ENCODE measurements at places on chromosomes 12 and 14. TPM values are rescaled to one million over a fixed set of nuclear protein-coding genes. Genes with fewer than 3 reads are reported as not detected.

KLRF1 gene
- total RNA-seq: 0.44 TPM

CTSG gene
- 25.3 TPM for total RNA-seq

DPPA3 gene
- total RNA-seq: not detected

KLHL33 gene
- total RNA-seq: 0.64 TPM

PRB2 gene
- total RNA-seq: not detected

GRCh38 chr14:100586403-100587085 lies 673 bp downstream of the BEGAIN start:
- H3K4me1 ChIP-seq: no peaks in the 10 kb centered on the region
- no peaks in the 10 kb centered on the region for H3K36me3 ChIP-seq
- H3K4me3 ChIP-seq: peak overlapping the region; percentile 42
- no peak for DNase-seq
- no peaks in the 10 kb centered on the region for H3K27me3 ChIP-seq

DNA sequence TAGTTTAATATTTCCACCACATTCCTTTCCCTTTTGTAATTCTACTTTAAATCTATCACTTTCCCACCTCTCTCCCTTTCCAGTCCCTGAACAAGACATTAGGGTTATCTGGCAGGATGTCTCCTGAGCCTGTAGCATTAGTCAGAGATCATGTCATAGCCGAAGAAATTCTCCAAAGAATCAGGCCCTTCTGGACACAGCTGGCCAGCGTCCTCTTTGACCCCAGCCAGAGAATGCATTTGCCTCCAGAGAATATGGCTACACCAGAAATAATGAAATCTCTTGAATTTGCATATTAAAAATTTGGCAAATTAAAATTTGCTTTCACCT lies 56.7 kb downstream of the NTF3 start:
- no peak for DNase-seq
- no peak overlapping the region for H3K4me3 ChIP-seq
- H3K27ac ChIP-seq: no peak overlapping the region
- no peaks in the 10 kb centered on the region for H3K4me1 ChIP-seq
- no peaks in the 10 kb centered on the region for H3K27me3 ChIP-seq

DNA sequence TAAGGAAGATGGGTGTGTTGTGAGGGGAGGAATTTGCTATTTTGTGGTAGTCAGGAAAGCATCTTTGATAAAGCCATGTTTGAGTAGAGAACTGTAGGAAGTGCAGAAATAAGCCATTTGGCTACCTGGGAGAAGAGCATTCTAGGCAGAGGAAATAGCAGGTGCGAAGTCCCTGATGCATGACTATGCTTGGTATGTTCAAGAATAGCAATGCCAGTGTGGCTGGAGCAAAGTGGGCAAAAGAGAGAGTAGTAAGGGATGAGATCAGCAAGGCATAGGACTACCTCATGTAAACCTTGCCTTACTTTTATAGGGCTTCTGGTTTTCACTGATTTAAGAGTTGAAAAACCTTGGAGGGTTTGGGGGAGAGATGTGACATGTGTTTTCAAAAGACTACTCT lies 365.5 kb upstream of the GARIN6 start:
- DNase-seq: no peak
- no peak overlapping the region for H3K27ac ChIP-seq
- no peak overlapping the region for H3K4me3 ChIP-seq
- H3K36me3 ChIP-seq: no peaks in the 10 kb centered on the region
- no peaks in the 10 kb centered on the region for H3K27me3 ChIP-seq
- no peaks in the 10 kb centered on the region for H3K4me1 ChIP-seq

DNA sequence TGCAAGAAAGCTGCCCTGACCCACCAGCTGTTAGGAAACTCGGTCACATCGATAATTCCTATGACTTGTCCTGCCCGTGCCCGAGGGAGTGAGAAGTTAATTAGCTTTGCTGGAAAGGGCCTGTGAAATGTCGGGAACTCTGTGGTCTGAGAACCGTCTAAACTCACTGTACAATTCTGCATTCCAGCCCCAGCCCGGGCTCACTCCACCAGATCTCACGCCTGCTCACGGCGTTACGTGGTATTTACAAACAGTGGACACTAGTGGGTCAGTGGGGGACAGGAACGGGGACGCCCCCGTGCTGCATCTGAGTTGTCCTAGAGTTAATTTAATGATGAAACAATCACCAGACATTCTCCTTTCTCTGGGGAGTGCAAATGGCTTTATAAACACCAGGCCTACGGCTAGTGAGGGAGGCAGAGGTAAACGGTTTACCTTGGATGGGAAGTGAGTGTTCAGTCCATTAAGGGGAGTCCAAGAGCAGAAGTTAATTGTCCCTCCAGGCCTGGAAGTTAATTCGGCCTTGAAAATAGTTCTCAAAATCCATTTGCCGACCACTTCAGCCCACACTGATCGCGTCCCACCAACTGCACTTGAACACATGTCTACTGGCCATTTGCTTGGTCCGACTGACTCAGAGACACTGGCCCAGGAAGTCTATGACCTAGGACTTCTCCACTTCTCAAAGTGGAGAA lies 93.5 kb upstream of the MED13L start:
- H3K36me3 ChIP-seq: no peaks in the 10 kb centered on the region
- no peak overlapping the region for H3K4me3 ChIP-seq
- no peak for DNase-seq
- H3K27me3 ChIP-seq: no peaks in the 10 kb centered on the region
- H3K4me1 ChIP-seq: no peaks in the 10 kb centered on the region

- no peak overlapping the region for H3K27ac ChIP-seq
- no peaks in the 10 kb centered on the region for H3K27me3 ChIP-seq
- no peak for DNase-seq
- H3K36me3 ChIP-seq: no peaks in the 10 kb centered on the region
- no peaks in the 10 kb centered on the region for H3K4me1 ChIP-seq
These were observed 124.3 kb downstream of the CRACR2A start for GRCh38 chr12:3628629-3629028.

DNA sequence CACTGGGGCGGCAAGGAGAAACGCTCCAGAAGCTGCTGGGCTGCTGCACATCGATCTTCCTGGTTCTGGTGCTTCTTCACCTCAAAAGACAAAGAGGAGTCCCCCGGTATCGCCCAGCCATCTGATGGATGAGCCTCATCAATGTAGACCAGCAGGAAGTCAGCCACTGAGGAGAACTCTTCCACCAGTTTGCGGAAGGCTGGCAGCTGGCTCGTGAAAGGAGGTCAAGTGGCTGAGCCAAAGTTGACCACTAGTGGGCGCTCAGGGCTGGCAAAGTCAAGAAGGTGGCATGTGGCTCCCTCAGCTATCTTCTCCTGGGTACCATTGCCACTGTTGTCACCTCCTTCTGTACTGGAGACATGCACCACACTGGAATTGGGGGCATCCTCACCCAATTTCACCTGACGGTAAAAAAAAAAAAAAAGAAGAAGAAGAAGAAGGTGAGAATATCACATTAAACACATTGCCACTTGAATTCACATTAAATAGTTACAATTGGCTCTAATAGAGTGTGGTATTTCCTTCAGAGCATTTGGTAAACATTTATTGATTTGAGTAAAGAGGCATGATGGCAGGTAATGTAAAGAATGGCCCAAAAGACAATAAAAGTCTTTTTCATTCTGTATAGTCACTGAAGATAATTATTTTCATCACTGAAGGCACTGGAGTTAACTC lies 8.3 kb downstream of the DIO2 start:
- H3K4me3 ChIP-seq: no peak overlapping the region
- no peaks in the 10 kb centered on the region for H3K27me3 ChIP-seq
- H3K36me3 ChIP-seq: no peaks in the 10 kb centered on the region
- DNase-seq: no peak
- no peaks in the 10 kb centered on the region for H3K4me1 ChIP-seq

GRCh38 chr14:50062438-50063085 lies 53.8 kb downstream of the VCPKMT start:
- H3K27me3 ChIP-seq: no peaks in the 10 kb centered on the region
- no peaks in the 10 kb centered on the region for H3K36me3 ChIP-seq
- no peak for DNase-seq
- H3K4me1 ChIP-seq: peaks cover 10% of the 10 kb centered on the region
- peak overlapping the region; percentile 84 for H3K27ac ChIP-seq

DNA sequence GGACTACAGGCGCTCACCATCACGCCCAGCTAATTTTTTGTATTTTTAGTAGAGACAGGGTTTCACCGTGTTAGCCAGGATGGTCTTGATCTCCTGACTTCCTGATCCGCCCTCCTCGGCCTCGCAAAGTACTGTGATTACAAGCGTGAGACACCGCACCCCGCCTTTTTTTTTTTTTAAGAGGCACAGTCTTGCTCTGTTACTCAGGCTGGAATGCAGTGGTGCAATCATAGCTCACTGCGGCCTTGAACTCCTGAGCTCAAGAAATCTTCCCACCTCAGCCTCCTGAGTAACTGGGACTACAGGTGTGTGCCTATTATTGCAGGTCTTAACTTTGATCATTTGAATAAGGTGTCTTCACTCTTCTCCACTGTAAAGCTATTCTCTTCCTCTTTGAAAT lies 5.3 kb upstream of the GLTP start:
- no peaks in the 10 kb centered on the region for H3K4me1 ChIP-seq
- no peak overlapping the region for H3K4me3 ChIP-seq
- no peaks in the 10 kb centered on the region for H3K27me3 ChIP-seq

GRCh38 chr12:104708891-104709290 lies 249.2 kb downstream of the SLC41A2 start:
- no peaks in the 10 kb centered on the region for H3K27me3 ChIP-seq
- H3K4me1 ChIP-seq: peaks cover 4% of the 10 kb centered on the region
- peak overlapping the region; percentile 7 for H3K27ac ChIP-seq
- DNase-seq: no peak
- no peak overlapping the region for H3K4me3 ChIP-seq

DNA sequence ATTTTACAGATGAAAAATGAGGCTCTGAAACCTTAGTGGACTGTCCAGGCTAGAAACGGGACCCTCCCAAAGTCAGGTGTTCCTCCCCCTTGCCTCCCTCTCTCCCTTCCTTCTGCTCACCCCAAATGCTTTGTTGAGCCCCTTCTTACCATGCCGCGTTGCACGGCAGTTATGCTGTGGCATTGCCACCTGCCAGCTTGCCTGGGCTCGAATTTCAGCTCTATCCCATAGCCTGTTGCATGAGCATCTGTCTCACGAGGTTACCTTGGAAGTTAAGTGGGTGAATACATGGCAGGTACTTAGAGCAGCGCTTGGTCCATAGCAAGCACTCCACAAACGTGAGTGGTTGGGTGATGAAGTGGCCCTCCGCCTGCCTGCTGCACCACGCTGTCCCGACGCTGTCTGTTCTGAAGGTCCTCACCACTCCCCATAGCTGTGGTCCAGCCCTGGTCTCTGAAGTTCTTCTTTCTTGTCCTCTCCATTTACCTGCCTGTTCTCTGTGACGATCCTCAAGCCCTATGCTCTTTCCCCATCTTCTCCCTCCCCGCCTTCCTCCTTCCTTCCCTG lies 269.9 kb downstream of the CACNA1C start:
- H3K4me3 ChIP-seq: no peak overlapping the region
- no peaks in the 10 kb centered on the region for H3K36me3 ChIP-seq
- H3K4me1 ChIP-seq: no peaks in the 10 kb centered on the region
- no peak for DNase-seq

DNA sequence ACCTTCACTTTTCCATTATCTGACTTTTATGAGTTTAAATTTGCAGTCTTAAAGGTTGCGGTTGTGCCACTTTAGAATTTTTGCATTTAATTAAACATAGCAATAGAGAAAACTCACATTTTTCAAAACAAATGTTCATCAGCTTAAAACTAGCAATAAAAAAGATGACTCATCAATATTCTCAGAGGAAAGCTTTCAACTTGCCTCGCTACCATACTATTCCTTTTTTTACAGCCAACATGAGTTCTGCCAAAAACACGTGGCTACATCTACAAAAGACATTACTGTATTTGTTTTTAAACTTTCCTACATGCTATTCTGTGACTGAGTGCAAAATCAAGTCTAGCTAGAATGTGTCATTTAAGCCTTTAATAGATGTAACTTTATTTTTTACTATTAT lies 497.1 kb downstream of the RPS29 start:
- no peaks in the 10 kb centered on the region for H3K27me3 ChIP-seq
- no peak overlapping the region for H3K27ac ChIP-seq
- H3K4me1 ChIP-seq: no peaks in the 10 kb centered on the region
- H3K36me3 ChIP-seq: no peaks in the 10 kb centered on the region
- no peak for DNase-seq
- H3K4me3 ChIP-seq: no peak overlapping the region

Measured in breast epithelium (tissue), 4 donors.